ENCODE measurements at places on chromosomes 6 and 20. TPM values are rescaled to one million over a fixed set of nuclear protein-coding genes. Genes with fewer than 3 reads are reported as not detected.

GRCh38 chr20:64055893-64056638 is 6.6 kb upstream of the SOX18 start:
- H3K36me3 ChIP-seq, result no peaks in the 10 kb centered on the region
- H3K4me3 ChIP-seq, result no peak overlapping the region
- H3K27ac ChIP-seq, result no peak overlapping the region
- peaks cover 34% of the 10 kb centered on the region for H3K4me1 ChIP-seq
- no peak for DNase-seq
- peaks cover 13% of the 10 kb centered on the region for H3K27me3 ChIP-seq

GRCh38 chr6:133130863-133131262 is 110.3 kb upstream of the EYA4 start:
- H3K27me3 ChIP-seq, result no peaks in the 10 kb centered on the region
- no peak overlapping the region for H3K4me3 ChIP-seq
- H3K36me3 ChIP-seq, result no peaks in the 10 kb centered on the region
- no peaks in the 10 kb centered on the region for H3K4me1 ChIP-seq
- no peak overlapping the region for H3K27ac ChIP-seq

DNA sequence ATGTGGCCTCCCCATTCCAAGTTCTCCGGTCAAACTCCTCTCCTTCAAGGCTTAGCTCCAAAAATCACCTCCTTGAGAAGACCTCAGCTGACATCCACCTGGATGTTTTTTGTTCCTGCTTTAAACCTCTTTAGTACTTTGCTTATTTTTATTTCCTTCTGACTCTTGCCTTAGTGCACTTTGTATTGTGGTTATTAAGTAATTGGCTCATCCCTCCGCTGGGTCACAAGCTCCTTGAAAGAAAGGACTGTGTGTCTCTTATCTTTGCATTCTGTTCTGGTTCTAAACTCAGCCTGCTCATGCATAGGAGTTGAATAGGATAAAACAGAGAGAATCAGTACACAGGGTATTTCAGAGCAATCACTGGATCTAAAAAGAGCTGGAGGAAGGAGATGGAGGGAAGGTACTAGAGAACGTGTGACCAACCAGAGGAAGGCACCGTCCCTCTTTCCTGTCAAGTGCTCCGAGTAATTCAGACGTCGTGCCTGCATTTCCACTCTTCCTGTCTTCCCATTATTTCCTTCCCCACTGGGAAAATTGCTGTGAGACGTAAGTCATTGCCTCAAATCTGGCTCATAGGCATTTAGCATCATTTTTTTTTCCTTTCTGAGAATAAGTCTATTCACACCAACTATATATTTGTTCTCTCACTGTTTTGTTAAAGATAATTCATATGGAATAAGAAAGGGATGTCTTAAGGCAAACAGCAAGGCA is 59.7 kb upstream of the GLP1R start:
- no peak overlapping the region for H3K27ac ChIP-seq
- no peaks in the 10 kb centered on the region for H3K36me3 ChIP-seq
- peaks cover 8% of the 10 kb centered on the region for H3K27me3 ChIP-seq
- no peaks in the 10 kb centered on the region for H3K4me1 ChIP-seq
- H3K4me3 ChIP-seq, result no peak overlapping the region

GRCh38 chr6:12878741-12879140 is 162.2 kb downstream of the PHACTR1 start:
- no peaks in the 10 kb centered on the region for H3K36me3 ChIP-seq
- H3K4me1 ChIP-seq, result no peaks in the 10 kb centered on the region
- peaks cover 2% of the 10 kb centered on the region for H3K27me3 ChIP-seq
- no peak overlapping the region for H3K27ac ChIP-seq
- DNase-seq, result no peak
- H3K4me3 ChIP-seq, result no peak overlapping the region

DNA sequence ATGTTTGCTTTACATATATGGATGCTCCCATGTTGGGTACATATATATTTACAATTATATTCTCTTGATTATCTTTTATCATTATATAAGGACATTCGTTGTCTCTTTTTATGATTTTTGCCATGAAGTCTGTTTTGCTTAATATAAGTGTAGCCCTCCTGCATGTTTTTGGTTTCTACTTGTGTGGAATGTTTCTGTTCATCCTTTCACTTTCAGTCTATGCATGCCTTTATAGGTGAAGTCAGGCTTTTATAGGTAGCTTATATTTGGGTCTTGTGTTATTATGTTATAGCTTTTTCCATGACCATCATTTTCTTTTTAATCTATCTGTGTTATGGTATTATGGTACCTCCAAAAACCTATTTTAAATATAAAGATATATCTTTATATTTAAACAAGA is 612.5 kb upstream of the HS3ST5 start:
- H3K27ac ChIP-seq, result no peak overlapping the region
- no peaks in the 10 kb centered on the region for H3K4me1 ChIP-seq
- no peaks in the 10 kb centered on the region for H3K27me3 ChIP-seq
- no peaks in the 10 kb centered on the region for H3K36me3 ChIP-seq

PREP gene
- 43.7 TPM for total RNA-seq

Measured in activated CD4-positive, alpha-beta memory T cell treated with anti-CD3 and anti-CD28 coated beads, Interleukin-2, amount 10 ng/mL, durations not matched to agents 7 days and 5 days (primary cell).